ENCODE measurements at places on chromosomes 16 and 17. TPM values are rescaled to one million over a fixed set of nuclear protein-coding genes. Genes with fewer than 3 reads are reported as not detected.

Gene GUCY2D
- not detected for total RNA-seq

Gene RNF40
- total RNA-seq: 43.4 TPM

Gene PRSS21
- total RNA-seq: 1.4 TPM

DNA sequence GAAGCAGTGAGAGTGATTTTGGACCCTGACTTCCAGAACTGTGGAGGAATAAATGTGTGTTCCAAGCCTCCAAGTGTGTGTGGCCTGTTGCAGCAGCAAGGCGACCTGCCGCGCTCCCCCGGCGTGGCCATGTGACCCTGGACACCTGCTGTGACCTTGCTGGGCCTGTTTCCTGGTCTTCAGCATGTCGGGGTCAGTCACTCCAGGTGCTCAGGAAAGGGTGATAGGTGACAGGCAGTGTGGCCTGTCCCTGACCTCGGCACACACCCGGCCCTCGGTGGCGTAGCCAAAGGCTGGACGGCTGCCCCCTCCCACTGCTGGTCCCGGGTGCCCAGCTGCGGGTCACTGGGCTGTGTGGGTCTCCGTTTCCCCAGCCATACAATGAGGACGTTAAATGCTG, 31.8 kb upstream of the ZNF469 start:
- DNase-seq: no peak

DNA sequence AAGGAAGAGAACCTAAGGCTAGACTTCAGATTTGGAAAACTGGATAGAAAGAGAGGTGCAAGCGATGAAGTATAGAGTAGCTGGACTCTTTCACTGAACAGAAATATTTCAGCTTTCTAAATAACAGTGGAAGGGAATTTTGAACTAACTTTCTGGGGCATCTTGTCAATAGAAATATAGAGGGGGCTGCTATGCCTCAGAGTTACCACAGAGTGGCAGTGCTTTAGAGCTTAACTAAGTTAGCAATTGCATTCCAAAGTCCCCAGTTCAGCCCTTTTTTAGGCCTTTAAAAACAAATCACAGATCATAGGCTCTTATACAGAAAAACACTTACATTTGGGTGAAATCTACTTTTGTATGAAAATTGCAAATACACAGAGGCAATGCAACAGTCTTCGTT, 154.2 kb upstream of the CDH8 start:
- no peak for DNase-seq

DNA sequence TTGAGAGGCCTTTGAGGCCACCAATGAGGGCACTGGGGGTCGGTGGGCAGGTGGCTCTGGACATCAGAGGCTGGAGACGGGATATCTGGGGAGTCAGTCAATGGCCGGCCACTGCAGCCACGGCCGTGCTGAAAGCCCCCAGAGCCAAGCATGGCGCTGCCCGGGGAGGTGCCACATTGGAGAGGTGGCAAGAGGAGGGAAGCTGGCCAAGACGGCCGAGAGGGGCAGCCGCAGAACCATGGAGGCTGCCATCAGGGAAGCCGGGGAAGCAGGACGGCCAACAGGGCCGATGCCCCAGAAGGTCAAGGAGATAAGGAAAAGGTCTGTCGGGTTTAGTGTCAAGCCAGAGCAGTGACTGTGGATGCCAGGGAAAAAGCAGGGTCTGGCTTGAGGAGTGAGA, 9.8 kb downstream of the RTN4RL1 start:
- no peak for DNase-seq
